ENCODE measurements at places on chromosomes 6 and 20.

DNA sequence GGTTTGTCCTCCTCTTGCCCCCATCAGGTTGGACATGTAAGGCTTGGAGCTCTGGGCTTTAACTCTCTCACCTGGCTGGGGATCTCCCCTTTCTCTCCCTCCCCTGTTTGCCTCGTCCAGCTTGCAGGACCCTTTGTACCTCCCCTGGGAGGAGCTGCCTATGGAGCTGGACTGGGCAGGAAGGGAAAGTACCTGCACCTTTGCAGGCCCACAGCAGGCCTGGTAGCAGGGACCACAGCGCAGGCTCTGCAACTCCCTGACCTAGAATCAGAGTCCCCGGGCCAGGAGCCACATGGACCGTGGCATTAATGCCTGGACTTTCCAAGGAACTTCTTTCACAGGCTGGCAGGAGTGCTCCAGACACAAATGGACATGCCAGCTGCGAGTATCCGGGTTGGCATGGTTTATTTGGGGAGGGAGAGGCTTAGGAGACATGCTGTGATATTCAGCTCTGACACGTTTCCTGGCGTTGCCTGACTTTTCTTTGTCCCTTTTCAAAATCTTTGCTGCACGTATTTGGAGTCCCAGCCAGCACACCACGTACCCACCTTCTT is 268.5 kb upstream of the EXOC2 start:
- no peak for DNase-seq

DNA sequence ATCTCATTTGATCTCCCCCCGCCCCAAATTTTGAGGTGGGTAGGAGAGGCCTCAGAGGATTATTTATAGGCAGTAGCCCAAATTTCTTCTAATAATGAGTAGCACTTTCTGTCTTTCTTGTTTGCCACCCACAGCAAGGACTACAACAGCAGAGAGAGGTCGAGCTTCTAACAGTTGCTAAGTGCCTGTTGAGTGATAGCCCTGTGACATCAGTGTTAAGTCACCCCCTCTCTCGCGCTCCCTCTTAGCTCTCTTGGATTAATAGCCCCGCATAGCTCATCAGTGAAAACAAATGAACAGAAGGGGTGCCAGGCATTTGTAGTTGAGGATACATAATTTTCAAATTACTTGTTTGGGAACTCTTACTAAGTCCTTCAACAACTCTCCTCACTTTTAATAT is 3.5 kb downstream of the ANKRD60 start:
- no peak for DNase-seq

GRCh38 chr20:13678944-13679343 is 40.2 kb upstream of the TASP1 start:
- no peak for DNase-seq

GRCh38 chr20:31695849-31696804 is 26.5 kb downstream of the BCL2L1 start:
- no peak for DNase-seq

GRCh38 chr20:48774696-48775095 is 53.1 kb downstream of the PREX1 start:
- DNase-seq = no peak

DNA sequence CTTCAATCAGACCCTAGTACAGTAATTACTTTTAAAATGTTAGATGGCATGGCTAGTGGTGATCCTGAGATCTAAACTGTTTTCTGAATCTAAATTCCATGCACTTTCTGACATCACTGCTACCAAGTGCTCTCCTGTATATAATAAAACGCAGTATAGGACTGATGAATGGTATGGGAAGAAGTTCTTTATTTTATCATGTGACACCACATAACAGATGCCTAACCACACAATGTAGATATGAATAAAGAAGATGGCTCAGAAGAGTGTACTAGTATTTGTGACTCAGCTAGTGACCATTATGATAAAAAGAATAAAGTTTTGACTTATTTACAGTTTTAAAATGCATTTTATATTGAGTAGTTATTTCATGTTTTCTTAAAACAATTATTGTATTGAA is 8.5 kb downstream of the NDUFAF4 start:
- DNase-seq = no peak

DNA sequence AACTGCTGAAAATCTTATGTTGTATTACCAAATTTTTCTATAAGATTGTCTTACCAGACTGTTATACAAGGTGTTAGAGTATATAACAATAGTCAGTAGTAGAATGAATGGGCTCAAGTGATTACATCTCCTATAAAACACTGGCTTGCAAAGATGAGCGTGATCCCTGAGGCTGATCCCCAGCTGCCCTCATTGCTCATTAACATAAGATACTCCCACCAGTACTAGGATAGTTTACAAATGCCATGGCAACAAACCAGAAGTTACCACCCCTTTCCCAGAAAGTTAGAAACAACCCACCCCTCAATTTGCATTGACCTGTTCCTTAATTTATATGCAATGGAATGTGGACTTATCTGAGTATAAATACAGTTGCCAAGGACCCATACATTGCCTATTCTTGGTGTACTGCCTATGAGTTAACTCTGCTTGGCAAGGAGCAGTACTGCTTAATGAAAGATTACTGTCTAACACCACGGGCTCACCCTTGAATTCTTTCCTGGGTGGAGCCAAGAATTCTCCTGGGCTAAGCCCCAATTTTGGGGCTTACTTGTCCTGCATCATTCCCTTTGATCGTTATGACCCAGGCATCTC is 252.8 kb upstream of the CHD6 start:
- DNase-seq = no peak

DNA sequence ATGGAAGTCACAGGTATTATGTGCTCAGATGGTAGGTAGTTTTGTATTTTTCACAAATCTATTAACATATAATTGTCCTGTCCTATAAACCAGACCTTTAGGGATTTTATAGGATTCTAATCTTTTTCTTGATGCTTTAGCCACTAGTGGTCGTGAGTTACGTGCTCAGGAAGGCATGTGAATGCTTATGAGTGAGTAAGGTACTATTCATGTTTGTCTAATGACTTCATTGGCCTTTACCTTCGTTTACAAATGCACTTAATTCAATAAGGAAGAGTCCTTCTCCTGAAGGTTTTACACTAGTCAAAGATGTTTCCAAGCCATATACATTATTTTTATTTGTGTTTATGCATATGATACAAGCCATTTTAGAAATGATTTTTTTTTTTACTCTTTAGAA is 23.0 kb downstream of the PACRG start:
- DNase-seq = no peak

DNA sequence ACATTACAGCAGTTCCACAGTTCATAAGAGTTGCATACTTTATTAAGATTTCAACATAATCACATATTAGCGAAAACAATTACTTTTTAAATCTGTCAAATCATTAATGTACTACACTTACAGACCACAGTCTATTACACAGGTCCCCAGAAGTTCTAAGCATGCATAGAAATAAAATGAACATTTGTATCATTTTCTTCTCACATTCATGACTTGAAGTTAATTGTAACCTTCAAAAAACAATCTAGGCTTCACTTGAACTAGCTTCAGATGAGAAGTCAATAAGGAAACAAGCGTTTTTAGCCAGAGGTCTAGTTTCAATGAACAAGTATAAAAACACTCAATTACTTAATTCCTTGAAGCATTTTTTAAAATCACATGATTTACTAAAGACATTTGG is 238.3 kb downstream of the HACE1 start:
- no peak for DNase-seq

- DNase-seq = no peak
Observed at GRCh38 chr6:42051268-42051653, 937 bp downstream of the TAF8 start.

- no peak for DNase-seq
Observed at GRCh38 chr20:56859801-56860261, 230.7 kb downstream of the TFAP2C start.

- no peak for DNase-seq
Observed at GRCh38 chr6:75280131-75280855, 4.3 kb downstream of the TMEM30A start.

DNA sequence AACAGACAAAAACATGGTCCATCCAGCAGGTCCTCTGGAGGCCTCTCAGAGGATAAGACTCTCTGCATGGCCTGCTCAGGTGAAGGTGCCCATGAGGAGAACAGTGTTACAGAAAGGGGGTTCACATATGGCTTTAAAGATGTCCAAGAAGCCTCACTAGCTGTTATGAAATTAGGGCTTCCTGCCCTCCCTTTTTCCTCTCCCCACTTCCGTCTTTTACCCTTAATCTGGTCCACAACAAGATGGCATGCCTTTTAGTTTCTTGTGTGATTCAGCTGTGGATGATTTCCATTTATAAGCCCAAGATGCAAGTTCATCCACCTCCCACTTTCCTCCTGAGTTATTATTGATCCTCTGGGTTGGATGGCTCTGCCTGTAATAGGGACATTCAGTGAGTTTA is 14.0 kb downstream of the GCNT2 start:
- DNase-seq = no peak

- DNase-seq = no peak
Observed at GRCh38 chr6:158808941-158809678, 10.1 kb downstream of the EZR start.

DNA sequence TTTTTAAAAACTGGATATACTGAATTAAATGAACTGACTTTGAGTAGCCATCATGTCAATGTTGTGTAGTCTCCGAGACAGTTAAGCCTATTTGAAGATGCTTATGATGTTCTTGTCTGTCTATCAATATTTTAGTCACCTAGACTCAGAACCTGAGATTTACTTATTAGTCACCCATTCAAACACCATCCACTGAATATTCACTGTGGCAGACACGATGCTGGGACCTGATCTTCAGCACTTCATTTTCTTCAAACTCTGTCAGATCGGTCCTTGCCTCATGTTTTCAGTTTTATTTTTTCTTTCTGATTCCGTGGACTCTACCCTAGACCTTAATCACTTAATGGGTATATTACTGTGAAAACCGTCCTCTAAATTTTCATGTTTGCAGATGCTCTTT is 123.7 kb upstream of the MCHR2 start:
- DNase-seq = no peak

DNA sequence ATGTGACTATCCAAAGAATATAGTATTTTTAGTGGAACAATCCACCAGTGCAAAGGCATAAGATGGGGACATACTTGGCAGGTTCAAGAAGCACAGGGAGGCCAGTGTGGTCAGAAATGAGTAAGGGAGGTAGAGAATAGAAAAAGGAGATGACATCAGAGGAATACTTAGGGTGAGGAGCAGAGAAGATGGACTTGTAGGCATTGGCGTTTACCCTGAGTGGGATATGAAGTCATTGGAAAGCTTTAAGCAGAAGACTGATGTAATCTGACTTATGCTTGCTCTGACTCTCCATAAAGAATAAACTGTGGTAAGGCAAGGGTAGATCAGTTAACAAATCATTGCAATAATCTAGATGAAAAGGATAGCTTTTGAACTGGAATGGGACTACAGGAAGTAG is 228.7 kb downstream of the GJA1 start:
- no peak for DNase-seq

GRCh38 chr6:36340306-36340617 is 3.6 kb upstream of the BNIP5 start:
- no peak for DNase-seq

GRCh38 chr6:40436685-40437604 is 150.2 kb downstream of the LRFN2 start:
- DNase-seq = no peak

DNA sequence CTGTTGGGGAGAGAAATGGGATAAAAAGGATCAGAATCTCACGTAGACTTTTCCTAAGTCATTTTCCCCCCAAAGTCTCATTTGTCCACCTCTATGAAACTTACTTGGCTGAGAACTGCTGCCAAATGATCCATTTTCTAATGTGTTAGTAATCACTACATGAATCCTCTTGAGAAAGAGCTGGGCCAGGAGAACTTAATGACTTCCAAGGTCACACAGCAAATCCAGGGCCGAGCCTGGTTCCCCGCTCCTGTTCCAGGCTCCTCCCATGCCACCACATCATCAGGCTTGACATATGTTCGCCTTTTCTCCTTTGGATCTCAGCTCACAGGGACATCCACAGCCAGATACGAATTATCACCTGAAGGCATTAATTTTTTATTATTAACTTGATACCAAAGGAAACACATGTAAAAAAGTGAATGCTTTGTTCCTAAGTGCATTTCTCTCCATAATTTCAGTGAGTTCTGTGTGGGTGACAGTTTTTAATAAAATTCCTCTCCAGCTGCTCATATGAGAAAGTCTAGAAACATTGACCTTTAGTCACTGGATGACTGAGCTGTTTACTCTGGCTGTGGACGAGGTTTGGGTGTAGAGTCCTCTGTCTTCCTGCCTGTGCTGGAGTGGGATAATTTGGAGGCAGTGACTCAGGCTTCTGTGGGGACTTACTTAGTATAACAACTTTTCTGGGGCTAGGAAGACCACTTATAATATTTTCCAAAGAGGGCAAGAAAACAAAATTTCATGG is 276.3 kb downstream of the PAX1 start:
- DNase-seq = no peak

DNA sequence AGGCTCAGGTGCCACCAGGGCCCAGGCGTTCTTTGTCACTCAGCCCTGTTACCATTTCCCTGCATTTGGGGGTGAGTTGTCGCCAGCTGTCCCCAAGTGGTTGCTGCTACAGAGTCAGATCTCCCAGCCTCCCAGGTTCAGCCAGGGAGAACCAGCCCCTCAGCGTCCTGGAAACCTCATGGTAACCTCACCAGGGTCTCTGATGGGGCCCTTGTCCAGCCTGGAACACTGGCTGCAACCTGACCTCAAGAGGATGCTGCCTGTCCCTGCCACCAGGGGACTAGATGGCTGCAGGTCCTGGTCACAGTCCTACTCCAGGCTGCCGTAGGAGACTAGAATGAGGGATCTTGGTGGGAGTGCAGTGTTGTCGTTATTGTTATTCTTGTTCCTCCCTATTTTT is 228.3 kb upstream of the PDE10A start:
- no peak for DNase-seq
